ENCODE measurements at places on chromosomes 6 and 20.

DNA sequence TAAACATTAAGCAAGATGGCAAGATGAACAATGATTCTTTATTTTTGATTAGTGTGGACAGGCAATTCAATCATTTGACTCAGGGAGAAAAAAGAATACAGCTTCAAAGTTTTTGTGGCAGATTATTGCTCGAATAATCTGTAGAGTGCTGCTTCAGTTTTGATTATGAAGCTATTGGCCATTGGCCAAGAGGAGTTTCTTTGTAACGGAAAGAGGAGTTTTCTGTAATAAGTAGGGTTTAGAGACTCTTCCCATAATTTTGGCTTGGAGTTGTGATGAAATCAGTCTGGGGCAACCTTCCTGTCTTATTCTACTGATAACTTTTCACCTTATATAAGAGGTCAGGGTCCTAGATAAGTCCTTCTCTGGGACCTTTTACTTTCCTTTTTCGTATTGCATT, 256.7 kb upstream of the RAB32 start:
- no peak for DNase-seq

GRCh38 chr6:158911746-158912480, 88.1 kb downstream of the RSPH3 start:
- no peak for DNase-seq

- no peak for DNase-seq
Observed at GRCh38 chr6:63624091-63624490, 11.5 kb upstream of the PHF3 start.

- DNase-seq = no peak
Observed at GRCh38 chr6:158168040-158168289, at the start of gene SERAC1. Gene SERAC1, minus strand, starts transcription at chr6:158168262. Its CDS starts 9,899 bp downstream, at chr6:158158363.

DNA sequence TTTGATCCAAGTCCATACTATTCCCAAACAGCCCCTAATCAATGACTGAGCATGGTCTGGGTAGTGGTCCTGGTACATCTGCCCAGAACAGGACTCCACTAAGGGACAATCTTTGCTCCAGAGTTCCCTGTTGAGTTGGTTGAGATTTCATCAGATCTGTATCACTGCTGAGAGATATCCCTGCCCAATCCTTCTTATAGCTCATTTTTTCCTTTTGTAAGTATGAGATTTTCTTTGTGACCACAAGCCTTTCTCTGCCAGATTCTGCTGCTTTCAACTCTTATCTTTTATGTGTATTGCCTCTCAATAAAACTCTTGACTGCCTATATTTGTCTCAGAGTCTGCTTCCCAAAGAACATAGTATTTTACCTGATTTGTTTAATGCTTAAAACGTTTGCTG, 46.2 kb upstream of the LAMA2 start:
- no peak for DNase-seq

- DNase-seq = no peak
Observed at GRCh38 chr20:4299773-4300172, 284.4 kb upstream of the RNF24 start.

DNA sequence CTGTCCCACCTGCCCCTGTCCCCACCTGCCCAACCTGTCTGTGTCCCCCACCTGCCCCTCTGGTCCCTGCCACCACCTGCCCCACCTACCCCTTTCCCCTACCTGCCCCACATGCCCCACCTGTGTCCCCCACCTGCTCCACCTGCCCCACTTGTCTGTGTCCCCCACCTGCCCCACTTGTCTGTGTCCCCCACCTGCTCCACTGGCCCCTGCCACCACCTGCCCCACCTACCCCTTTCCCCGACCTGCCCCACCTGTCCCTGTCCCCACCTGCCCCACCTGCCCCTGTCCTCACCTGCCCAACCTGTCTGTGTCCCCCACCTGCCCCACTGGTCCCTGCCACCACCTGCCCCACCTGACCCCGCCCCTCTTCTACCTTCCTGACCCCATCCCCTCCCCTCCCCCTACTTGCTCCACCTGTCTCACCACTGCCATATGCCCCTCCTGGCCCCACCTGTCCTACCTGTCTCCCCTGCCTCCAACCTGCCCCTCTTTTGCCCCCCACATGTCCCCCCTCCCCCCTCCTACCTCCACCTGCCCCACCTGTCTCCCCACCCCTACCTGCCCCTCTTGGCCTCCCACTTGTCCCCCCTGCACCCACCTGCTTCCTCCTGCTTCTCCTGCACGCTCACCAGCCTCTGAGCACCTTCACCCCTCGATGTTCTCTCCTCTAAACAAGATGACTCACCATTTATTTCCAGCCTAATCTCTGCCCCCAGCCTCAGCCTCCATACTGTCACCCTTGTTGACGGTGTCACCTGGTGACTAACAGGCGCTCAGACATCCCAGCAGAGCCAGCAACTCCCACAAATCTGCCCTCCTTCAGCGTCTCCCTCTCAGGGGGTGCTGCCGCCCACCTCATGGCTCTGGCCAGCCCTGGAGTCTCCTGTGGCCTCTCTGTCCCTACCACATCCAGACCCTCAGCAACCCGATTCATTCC, 5.6 kb upstream of the MYT1 start:
- no peak for DNase-seq

DNA sequence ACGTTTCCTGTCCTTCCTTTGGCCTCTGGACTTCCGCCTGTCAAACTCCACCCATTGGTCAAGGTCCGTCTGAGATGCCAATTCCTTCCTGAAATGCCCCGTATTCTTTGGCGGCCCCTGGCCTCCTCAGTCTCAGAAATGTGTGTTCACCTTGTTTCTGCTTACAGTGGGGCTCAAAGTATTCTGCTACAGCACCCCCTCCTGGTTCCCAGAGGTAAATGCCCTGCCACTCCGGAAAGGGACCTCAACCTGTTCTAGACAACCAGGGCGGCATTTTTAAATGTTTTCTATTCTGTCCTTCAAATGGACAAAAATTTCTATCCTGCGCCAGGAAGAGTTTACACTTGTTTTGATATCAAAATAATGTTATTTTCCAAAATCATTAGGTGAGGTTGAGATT, 12.1 kb upstream of the PAX1 start:
- no peak for DNase-seq

- DNase-seq = no peak
Observed at GRCh38 chr6:72770959-72771358, 149.1 kb downstream of the KCNQ5 start.

DNA sequence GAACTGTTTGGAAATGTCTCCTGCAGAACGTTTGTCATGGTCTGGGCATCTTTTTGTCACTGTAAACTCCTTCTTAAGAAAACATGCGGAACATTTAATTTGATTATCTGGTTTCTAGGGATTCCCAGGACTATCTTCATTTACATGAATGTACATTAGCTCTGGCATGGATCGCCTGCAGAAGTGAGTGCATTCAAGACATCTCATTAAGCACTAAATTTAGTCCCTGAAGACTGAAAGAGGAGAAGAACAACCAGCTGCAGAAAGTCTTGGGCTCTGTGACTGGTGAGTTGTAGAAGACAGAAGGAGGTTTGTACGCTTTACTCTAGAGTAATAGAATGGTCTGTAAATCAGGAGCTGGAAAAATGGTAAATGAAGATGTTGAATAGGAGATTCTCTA, 540.7 kb downstream of the BCKDHB start:
- DNase-seq = no peak

- DNase-seq = no peak
Observed at GRCh38 chr20:53678315-53678989, 84.8 kb upstream of the ZNF217 start.

- DNase-seq = no peak
Observed at GRCh38 chr20:49877386-49877921, 37.9 kb downstream of the SPATA2 start.

DNA sequence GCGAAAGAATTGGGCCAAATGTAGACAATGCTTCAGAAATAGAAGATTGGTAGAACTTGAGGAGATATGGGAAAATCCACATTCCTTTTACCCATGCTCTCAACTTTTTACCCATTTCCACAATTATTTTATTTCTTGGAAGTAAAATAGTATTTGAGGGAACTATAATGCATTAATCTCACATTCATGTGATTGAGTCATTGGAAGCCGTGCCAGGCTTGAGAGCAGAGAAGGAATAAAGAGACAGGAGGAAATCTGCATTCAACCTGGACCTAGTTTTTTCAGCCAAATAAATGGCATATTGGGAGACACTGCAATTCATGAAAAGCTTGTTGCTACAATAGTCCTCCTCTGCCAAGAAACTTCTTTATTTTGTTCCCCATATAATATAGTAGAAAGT, 2.8 kb upstream of the NUP153 start:
- DNase-seq = no peak

- DNase-seq = no peak
Observed at GRCh38 chr6:43457643-43458042, 2.3 kb upstream of the DLK2 start.

GRCh38 chr20:50583442-50584150, 73.4 kb downstream of the PTPN1 start:
- DNase-seq = no peak

- DNase-seq = no peak
Observed at GRCh38 chr6:49775043-49775442, 12.0 kb downstream of the PGK2 start.

DNA sequence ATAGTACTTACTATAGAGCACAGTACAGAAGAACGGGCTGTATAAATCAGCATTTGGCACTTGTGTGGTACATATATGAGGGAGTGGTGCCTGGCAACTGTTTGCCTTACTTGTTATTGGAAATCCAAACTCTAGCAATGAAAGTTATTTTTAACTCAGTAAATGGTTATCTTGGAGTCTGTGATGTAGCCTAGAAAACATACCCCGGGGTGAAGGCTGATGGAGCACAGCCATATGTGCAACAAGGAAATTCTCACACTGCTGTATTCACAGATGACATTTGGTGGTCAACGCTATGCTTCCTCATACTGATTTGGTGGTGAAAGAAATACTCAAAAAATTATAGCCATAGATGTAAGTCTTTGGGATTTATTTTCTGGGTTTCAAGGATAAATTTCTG, 807.5 kb upstream of the FLRT3 start:
- no peak for DNase-seq

DNA sequence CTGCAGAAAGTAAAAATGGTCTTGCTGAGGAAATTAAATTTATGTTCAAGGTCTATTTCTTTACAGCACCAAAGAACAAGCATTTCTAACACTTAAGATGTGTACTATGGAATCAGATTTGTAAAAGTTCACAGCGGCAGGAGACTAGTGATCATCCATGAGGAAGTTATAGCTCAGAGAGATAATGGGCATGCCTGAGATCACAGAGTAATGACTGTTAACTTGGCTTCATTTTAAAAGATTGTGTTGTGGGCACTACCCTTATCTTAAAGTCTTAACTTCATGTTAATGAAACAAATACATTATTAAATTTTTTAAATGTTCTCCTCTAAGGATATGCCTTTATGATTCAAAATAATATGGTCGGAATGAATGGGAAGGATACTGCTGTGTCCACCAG, 168.6 kb downstream of the GMPR start:
- DNase-seq = no peak

GRCh38 chr6:41546475-41546865, 289 bp downstream of the FOXP4 start:
- no peak for DNase-seq

DNA sequence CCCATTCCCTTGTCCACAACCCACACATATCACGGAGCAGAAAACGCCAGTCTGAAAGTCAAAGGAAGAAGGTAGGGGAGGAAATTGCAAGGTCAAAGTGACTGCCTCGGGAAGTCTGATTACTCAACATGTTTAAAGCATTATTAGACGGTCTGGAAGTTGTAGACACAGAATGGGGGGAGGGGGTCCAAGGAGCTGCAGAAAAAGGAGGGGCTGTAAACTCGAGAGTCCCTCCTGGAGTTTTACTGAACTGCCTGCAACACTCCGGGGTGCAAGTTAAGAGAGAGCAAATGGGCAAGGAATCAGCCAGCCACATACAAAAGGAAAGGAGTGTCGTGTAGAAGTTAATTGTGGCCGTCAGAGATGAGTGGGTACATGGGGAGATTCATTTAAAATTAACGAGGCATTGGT, 417.7 kb upstream of the JARID2 start:
- DNase-seq = no peak

DNA sequence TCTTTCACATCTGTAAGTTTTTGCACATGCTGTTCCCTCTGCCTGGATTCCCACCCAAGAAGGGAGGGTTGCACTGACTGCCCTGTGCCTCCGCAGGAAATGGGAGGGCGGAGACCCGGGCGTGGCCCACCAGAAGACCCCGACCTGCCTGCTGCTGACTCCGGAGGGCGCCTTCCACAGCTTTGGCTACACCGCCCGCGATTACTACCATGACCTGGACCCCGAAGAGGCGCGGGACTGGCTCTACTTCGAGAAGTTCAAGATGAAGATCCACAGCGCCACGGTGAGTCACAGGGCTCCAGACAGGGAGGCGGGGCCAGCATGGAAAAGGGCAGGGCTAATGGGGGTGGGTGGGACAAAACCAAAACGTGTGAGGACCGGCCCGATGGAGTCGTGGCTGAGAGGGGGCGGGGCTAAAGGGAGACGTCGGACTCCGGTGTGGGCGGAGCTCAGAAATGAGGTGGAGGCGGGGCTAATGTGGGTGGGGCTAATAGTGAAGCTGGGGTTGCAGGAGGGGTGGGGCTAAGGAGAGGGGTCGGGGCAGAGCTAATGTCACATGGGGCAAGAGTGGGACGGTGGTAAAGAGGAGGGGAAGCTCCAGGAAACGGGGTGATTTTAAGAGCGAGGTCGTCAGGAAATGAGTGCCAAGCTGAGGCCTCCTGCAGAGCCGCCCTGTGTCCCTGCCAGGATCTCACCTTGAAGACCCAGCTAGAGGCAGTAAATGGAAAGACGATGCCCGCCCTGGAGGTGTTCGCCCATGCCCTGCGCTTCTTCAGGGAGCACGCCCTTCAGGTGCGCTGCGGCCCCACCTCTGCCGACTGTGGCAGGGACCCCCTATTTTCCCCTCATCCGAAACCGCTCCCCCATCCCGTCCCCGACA, 12.6 kb downstream of the HSPA12B start:
- DNase-seq = no peak

DNA sequence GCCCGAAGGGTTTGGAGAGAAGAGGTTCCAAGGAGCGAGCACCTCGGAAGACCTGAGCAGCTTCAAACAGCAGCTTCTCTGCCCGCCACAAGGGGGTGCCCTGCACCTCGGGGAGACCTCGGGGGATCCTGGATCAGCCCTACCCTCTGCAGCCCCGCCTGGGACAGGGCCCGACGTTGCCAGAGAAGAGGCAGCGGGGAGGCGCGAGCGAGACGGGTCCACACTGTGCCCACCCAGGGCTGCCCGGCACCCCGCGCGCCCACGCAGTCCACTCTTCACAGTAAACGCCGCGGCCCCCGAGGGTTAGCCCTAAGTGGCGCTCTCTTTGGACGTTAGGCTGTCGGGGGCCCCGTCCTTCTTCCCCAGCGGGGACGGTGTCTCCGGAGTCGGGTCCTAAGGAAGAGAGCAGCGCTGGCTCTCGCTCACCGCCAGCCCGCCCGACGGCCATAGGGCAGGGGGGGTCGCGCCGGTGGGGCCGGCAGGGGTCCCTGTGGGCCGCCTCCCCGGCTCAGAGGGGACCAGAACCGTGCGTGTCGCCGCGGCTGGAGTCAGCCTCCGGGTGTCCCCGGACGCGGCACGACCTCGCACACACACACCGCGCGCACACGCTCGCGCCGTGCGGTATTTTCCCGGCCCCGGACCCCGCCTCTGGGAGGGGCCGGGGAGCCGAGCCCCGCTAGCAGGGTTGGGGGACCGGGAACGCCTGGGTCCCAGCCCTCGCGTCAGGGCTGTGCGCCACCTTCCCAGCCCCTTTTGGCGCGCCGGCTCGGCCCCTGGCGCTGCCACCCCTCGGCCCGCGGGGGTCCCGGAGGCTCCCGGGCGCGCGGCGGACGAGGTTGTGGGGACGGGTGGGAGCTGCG, 929 bp downstream of the CDH22 start:
- DNase-seq = peak; percentile 17
